ENCODE measurements at places on chromosomes 1 and 21. TPM values are rescaled to one million over a fixed set of nuclear protein-coding genes. Genes with fewer than 3 reads are reported as not detected.

- H3K36me3 ChIP-seq: no peaks in the 10 kb centered on the region
- no peak overlapping the region for H3K27ac ChIP-seq
- no peak overlapping the region for H3K4me3 ChIP-seq
- H3K4me1 ChIP-seq: peaks cover 4% of the 10 kb centered on the region
These were observed 77.6 kb downstream of the MATN1 start for GRCh38 chr1:30645807-30646206.

The MAEL gene
- total RNA-seq: 0.14 TPM

GRCh38 chr1:206002160-206002559 is 1.0 kb downstream of the RAB7B start:
- DNase-seq: no peak
- no peak overlapping the region for H3K27ac ChIP-seq
- H3K27me3 ChIP-seq: peaks cover 5% of the 10 kb centered on the region
- H3K4me3 ChIP-seq: no peak overlapping the region

GRCh38 chr1:209435654-209436566 is 147.6 kb upstream of the CAMK1G start:
- peak; percentile 39 for DNase-seq
- no peaks in the 10 kb centered on the region for H3K4me1 ChIP-seq
- H3K27ac ChIP-seq: no peak overlapping the region
- H3K36me3 ChIP-seq: no peaks in the 10 kb centered on the region
- H3K4me3 ChIP-seq: no peak overlapping the region
- H3K27me3 ChIP-seq: peaks cover 14% of the 10 kb centered on the region

- no peaks in the 10 kb centered on the region for H3K27me3 ChIP-seq
- H3K4me3 ChIP-seq: no peak overlapping the region
- H3K4me1 ChIP-seq: no peaks in the 10 kb centered on the region
- no peak overlapping the region for H3K27ac ChIP-seq
These were observed 236.6 kb downstream of the GRIK3 start for GRCh38 chr1:36797761-36798160.

DNA sequence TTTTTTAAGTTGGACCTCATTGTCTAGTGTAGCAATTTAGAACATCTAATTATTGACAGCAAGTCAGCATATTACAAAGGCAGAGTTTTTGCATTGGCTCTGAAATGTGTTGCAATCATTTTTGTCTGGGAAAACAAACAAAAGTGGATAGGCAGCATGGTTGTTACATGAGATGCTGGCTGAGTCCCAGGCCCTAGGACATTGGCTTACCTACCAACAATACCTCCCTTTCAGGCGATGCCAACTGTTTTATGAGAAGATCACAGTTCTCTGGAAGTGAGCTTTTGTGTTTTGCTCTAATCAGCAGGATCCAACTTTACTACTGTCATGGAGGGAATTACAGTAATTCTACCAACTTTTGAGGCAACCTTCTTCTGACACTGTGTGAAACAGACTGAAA is 71.5 kb upstream of the CXADR start:
- no peaks in the 10 kb centered on the region for H3K36me3 ChIP-seq
- no peaks in the 10 kb centered on the region for H3K4me1 ChIP-seq
- H3K27me3 ChIP-seq: peaks cover 14% of the 10 kb centered on the region
- H3K27ac ChIP-seq: no peak overlapping the region
- no peak overlapping the region for H3K4me3 ChIP-seq

The ZSWIM5 gene
- total RNA-seq: 0.58 TPM

GRCh38 chr1:50829014-50829958 is 130.8 kb downstream of the FAF1 start:
- peaks cover 4% of the 10 kb centered on the region for H3K4me1 ChIP-seq
- H3K4me3 ChIP-seq: no peak overlapping the region
- H3K27me3 ChIP-seq: no peaks in the 10 kb centered on the region
- peaks cover 41% of the 10 kb centered on the region for H3K36me3 ChIP-seq
- H3K27ac ChIP-seq: no peak overlapping the region

The RAP1GAP gene
- total RNA-seq: 1.3 TPM

DNA sequence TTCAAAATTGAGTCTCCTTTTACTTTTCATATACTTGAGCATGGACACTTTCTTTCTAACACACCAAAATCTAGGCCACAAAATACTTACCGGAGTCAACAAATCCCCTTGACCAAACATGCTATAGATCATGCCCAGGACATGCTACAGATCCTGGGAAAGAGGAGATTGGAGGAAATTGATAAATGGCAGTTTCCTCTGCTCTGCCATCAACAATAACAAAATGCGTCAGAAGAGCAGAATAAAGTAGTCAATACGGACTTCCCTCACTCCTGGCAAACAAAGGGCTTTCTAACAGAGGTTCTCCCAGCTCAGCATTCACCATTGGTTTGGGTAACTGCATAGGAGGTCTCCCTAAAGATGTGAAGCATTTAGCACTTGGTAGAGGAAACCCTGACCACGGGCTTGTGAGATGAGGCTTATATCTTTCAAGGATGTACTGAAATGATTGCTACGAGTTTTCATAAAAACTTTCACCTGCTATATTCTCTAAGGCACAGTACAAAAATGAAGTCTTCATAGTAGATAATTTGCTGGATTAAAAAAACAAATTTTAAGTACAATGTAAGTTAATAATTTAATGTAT is 283.8 kb upstream of the RUNX1 start:
- peaks cover 10% of the 10 kb centered on the region for H3K4me1 ChIP-seq
- peaks cover under 1% of the 10 kb centered on the region for H3K27me3 ChIP-seq
- H3K4me3 ChIP-seq: no peak overlapping the region
- DNase-seq: no peak
- no peak overlapping the region for H3K27ac ChIP-seq

Measured in activated naive CD8-positive, alpha-beta T cell treated with anti-CD3 and anti-CD28 coated beads for 36 hours (primary cell).